ENCODE measurements at places on chromosomes 1 and 21.

DNA sequence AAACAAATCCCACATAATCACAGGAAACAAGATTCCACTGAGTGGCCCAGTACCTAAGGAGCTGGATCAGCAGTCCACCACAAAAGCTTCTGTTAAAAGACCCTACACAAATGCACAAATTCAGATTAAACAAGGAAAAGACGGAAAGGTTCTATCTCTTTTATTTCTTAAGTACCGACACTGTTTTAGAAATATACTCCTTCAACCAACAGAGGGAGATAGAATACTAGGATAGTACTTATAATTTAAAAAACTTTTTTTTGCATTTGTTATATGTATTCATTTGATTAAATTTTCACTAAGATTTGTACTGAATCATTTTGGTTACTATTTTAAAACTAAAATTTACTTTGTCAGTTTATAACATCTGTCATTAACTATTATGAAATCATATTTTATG is 12.5 kb downstream of the CDC7 start:
- DNase-seq, result no peak

GRCh38 chr21:44974676-44975075 is 34.8 kb downstream of the SLX9 start:
- DNase-seq, result no peak

GRCh38 chr21:42220138-42220701 is 1.3 kb downstream of the ABCG1 start:
- DNase-seq, result peak; percentile 30

DNA sequence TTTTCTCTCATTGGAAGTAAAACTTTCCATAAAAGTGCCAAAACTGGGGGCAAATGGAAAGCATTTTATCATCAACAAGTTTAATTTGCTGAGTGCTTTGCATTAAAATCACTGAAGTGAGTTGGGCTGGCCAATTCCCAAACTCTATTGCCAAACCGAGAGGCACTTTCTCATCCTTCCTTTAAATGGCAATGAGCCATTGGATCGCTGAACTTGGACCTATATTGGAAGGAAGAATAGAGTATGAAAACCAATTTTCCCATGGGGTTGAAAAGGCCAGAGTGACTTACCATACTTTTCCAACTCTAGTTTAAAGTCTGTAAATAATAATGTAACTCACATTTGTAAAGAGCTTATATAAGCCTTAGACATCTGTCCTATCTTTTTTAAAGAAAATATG is 189.1 kb upstream of the C1orf87 start:
- DNase-seq, result no peak

- DNase-seq, result no peak
Observed at GRCh38 chr1:76408303-76408702, 333.8 kb downstream of the ST6GALNAC3 start.

DNA sequence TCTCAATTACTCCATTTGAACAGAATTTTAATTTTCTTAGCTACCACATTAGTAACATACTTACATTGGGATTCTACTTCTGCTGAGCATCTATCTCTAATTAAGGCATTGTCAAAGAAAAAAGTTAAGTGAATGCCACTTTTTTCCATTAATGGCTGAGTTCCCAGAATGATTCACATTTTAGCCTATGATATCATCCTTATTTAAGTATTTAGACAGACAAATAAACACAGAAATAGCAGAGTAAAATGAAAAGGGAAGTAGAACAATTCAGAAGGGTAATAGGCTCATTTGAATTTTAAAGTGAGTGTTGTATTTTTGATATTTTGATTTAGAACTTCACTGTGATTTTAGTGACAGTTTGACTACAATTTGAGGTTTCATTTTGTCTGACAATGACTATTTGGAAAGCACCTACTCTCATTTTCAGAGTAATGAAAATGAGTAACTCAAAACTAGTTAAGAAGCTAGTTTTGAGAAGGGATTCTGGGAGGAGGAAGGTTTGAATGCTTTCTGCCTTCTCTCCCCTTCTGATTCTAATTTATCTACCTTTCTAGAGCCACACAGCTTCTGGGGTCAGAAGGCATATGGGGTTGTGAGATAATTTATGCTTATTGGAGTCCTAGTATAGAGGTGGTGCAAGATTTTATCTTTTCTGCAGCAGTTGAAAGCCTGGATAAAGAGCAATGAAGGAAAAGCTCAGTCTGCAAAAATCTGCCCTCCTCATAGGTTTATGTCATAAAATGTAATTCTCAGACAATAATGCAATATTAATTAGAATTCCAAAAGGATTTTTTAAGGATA is 15.5 kb downstream of the LYPLAL1 start:
- no peak for DNase-seq

DNA sequence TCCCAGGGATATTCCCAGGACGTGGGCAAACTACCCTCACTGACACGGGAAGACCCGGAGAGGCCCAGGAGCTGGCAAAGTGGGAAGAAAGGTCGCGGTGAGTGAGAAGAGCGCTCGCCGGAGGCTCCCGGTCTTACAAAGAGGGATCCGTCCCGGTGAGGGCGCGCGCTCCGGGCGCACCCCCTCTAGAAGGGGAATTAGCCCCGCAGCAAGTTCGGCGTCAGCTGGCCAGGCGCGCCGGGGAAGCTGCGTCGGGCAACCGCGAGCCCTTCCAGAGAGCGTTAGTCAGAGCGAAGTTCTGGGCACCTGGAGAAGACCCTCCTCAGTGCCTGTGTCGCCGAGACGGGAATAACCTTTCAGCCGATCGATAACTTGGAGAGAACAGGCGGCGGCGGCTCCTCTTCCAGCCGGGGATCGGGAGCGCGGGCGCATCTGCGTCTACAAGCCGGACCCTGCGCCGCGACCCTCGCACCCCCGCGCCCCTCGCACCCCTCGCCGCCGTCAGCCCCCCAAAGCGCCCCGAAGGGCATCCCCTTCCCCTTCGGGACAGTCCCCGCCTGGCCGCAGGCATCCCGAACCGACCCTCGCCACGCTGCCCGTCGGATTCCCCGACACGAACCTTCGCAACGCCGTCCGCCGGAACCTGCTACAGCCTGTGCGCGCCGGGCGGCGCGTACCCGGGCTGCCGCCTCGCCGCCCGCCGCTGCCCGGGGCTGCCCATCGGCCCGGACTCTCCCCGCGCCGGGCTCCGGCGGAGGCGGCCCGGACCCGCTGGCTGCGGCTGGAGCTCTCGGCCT is 485 bp downstream of the SIPA1L2 start:
- DNase-seq, result no peak

All from stimulated activated CD4-positive, alpha-beta T cell treated with anti-CD3 and anti-CD28 coated beads, Interleukin-15, amount 100 ng/mL, for 48 hours (primary cell).